Right renal cortex interstitium (tissue), 3 donors: ENCODE measurements at places on chromosomes 1 and 21.

DNA sequence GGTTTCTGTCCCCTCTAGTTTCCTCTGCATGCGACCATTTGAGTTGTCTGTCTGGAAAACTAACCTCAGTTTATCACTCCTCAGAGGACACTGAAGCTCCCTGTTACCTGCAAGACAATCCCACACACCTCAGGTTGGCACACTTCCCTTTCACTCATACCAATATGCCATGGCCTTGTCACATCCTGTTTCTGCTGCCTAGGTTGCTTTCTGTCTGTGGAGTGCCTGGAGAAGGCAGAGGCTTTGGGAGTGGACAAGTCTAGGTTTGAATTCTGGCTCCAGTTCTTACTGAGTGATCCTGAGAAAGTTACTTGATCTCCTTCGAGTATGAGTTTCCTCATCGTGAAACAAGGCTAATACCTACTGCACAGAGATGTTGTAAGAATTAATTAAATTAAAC is 171.5 kb upstream of the CACYBP start:
- DNase-seq: no peak

DNA sequence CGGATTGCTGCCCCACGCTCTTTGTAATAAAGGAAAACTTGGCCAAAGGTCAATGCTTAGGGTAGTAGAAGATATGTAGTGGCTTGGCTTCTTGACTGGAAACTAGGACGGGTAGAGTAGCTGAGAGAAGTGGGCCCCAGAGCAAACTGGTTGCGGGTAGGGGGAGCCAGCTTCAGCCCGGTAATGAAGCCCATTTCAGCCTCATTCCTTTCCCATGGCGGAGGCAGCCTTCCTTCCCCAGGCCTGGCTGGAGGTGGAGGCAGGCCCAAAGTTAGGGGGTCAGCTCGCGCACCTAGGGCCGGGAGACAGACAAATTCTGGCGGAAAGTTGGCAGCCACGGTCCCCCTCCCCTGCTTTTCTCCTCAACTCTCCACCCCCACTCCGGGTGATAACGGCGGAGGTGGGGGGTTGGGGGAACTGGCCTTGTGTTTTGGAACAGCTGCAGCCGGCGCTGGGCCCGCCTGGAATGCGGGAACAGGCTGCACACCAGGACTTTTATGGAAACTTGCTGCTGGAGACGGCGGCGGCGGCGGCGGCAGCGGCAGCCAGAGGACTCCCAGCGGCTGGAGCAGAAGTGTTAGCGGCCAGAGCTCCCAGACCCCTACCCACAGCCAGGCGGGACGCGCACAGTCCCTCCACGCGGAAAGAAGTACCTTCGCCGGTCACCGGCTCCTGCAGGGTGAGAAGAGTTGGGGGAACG is at the start of gene NEXN:
NEXN (plus strand) TSS at position 544 of the 700 bp plus-strand sequence. CDS start 27,483 bp downstream, outside the sequence.
- peak; percentile 27 for DNase-seq

DNA sequence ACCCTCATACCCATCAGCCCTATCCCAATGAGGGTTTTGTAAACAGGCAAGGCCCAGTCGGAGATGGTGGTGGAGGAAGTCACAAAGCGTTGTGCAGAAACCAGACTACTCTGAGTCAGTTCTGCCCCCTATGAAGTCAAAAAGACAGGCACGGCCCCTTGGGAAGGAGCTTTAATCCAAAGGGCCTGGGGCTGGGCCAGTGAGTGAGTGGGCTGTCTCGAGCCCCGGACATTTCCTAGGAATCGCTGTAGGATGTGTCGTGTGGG is 442 bp upstream of the AHCYL1 start:
- DNase-seq: no peak

GRCh38 chr1:217982331-217983050 is 302.6 kb upstream of the RRP15 start:
- no peak for DNase-seq

DNA sequence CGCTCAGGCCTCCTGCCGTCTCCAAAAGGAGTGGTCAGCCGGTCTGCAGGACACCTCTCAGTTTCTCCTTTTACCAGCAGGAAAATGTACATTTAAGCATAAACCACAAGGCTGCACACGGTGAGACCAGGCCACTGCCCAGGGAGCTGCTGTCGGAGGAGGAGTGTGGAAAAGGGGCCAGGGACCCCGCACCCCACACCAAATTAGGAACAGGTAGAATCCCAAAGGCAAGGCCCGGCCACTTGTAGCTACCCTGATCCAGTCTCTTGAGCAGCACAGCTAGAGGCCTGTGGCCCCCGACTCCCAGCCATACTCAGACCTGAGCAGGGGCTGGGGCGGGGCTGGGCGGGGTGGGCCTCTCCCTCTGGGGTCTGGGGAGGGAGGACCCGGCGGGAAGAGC is 78.0 kb downstream of the PIK3CD start:
- no peak for DNase-seq

DNA sequence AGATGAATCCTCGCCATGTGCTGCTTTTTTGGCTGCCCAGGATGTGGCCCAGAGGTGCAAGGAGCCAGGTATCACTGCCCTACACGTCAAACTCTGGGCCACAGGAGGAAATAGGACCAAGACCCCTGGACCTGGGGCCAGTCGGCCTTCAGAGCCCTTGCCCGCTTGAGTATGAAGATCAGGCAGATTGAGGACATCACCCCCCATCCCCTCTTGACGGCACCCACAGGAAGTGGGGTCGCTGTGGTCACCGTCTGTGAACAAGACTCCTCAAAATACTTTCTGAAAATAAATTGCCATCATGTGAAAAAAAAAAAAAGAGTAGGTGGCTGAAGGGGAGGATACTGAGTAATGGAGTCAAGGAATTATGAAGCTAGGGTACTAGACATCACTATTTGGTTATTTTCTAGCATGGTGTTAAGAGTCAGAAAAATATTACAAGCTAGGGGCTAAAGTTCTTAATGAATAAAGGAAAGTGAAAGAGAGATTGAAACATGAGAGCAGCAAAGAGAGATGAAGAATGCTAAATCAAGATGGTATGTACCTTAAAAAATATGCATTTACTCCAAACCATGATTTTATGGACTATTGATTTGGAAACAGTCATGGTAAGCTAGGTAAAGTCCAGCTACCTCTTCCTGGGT is 84.9 kb downstream of the CLEC20A start:
- DNase-seq: no peak

- DNase-seq: no peak
Observed at GRCh38 chr1:29120947-29121485, 2.7 kb downstream of the TMEM200B start.

- no peak for DNase-seq
Observed at GRCh38 chr1:208931936-208932335, 651.6 kb upstream of the CAMK1G start.

DNA sequence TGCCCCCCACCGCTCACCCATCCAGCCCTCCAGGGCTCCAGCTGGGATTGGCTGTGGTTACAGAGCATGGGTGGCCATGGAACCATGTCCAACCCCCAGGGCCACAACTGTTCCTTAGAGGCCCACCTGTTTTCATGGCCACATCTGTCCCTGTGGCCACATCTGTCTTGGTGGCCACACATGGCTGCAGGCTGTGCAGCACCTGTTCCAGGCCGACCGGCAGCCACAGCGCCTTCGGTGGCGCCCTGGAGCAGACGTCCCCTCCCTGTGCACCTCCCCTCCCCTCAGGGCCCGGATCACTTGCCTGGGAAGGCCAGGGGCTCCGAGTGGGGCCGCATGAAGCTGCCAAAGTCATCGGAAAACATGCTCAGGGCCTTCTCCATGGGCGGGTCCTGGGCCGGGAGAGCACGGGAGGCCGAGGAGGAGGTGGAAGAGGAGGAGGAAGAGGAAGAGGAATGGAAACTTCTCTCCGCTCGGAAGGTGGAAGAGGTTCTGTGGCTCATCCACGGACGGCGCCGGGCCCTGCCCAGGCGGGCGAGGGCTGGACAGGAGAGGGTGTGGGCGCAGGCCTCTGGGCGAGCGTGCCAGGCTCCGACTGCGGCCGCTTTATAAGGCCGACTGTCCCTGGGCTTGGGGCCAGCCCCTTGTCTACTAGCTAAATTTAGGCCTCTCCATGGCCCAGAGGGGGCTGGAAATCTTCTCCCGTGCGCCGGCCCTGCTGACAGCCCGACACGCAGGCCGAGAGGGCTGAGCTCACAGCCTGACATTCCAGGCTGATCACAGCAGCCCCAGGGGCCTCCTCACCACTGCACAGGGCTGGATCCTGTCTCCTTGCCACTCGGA is at the start of gene HSPB7:
HSPB7 (minus strand) TSS at position 583 of the 843 bp plus-strand sequence; CDS start at position 503, 80 bp downstream.
- DNase-seq: no peak

GRCh38 chr1:208534979-208535378 is 290.8 kb upstream of the PLXNA2 start:
- DNase-seq: no peak

DNA sequence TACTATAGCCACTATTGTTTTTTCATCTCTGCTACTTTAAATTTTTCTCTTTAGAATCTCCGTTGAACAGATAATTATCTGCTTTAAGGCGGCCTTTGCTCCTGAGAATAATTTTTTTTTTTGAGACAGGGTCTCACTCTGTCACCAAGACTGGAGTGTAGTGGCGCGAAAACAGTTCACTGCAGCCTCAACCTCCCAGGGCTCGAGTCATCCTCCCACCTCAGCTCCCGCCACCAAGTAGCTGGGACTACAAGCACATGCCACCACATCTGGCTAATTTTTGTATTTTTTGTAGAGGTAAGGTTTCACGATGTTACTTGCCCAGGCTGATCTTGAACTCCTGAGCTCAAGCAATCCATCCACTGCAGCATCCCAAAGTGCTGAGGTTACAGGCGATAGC is 28.6 kb downstream of the TRIT1 start:
- DNase-seq: no peak

- DNase-seq: no peak
Observed at GRCh38 chr1:224168859-224169380, 14.1 kb upstream of the DEGS1 start.

DNA sequence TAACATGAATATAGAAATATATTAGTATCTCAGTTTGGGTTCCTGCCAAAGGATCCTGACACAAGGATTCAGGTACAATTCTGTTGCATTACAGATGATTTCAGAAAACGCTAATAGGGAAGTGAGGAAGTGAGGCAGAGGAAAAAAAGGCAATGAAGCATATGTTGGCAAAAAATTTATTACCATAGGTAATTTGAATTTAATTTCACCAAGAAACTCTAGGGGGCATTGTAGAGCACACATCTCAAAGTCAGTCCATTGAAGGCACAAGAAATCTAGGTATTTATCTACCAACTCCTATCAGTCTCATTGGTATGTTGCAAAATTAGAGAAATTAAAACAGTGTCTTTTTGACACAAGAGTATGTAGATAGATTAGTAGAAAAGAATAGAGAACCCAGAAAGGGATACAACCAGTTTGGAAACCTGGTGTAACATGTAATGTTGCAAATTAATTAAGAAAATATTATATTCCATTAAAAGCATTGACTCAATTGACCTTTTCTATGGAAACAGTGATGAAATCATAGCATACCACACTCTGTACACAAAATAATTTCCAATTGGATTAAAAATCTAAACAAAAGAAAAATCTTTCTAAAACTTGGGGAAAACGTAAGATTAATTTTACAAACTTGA is 104.9 kb upstream of the SNX7 start:
- no peak for DNase-seq

DNA sequence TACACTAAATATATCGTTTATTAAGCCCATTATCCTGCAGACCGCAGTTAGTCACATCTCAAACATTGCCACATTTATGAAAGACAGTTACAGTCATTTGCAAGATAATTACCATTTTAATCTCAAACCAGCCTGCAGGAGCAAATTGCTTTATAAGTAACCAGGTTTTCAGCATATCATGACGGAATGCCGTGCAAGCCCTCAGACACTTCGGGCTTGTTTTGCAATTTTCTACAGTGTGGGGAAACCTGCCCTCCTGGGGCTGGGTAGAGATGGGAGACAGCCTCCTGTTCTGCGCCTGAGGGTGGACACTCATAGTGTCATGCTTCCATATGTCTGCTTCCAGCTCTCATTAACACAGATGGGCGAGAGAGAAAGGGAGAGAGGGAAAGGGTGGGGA is 563.9 kb downstream of the NPHP4 start:
- no peak for DNase-seq

DNA sequence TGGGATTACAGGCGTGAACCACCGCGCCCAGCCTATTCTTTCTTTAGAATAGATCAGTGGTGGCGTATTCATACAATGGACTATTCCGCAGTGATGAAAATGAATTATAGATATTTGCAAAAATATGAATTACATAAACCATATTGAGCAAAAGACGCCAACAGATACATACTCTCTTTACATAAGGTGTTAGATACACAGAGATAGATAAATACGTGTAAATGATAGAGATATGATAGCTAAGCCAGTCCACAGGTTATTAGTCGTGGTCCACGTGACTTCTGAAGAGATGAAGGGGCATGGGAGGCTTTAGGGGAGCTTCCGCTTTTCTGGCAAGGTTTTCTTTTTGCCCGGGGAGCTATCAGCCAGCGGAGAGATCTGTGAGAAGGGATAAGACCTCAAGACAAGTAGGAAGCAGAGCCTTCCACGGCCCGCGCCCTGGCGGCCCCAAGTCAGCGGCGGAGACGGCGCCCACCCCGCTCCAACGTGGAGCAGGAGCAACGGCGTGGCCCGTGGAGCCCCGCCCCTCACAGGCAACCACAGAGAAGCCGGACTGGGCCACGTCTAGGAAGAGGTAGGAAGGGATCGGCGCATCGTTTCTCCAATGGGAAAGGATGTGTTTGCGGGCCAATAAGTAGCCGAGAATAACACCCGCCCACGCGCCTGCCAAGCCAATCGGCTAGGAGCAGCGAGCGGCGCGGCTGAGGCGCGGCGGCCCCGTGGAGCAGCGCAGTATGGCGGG is at the start of gene MSTO1:
MSTO1 (plus strand) TSS at position 704 of the 742 bp plus-strand sequence; CDS start at position 735, 31 bp downstream.
- peak; percentile 73 for DNase-seq

DNA sequence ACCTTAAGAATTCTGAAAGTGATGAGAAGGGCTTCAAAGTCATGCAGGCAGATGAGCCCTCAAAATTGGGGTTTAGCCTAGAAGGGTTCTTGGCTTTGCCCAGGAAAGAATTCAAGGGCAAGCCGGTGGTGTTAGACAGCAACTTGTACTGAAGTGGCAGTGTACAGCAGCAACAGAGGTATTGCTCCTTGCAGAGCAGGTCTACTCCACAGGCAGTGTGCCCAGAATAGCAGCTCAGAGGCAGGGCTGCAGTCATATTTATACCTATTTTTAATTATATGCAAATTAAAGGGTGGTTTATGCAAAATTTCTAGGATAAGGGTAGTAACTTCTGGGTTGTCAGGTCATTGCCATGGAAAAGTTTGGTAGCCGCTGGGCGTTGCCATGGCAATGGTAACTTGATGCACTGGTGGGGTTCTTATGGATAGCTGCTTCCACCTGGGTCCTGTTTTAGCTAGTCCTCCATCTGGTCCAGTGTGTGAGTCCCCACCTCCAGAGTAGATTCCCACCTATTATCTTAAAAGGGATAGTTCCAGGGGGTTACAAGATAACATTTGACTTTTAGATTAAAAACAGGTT is 57.9 kb upstream of the CR2 start:
- DNase-seq: no peak
